ENCODE measurements at places on chromosomes 12 and 14.

- no peak for DNase-seq
Measured at GRCh38 chr14:100592461-100592891, 5.3 kb upstream of the BEGAIN start.

- DNase-seq, result no peak
Measured at GRCh38 chr12:123253641-123254459, 17.8 kb downstream of the CDK2AP1 start.

- no peak for DNase-seq
Measured at GRCh38 chr12:40225337-40225983, 663 bp downstream of the LRRK2 start.

- no peak for DNase-seq
Measured at GRCh38 chr14:74478996-74479635, 14.0 kb downstream of the NPC2 start.

DNA sequence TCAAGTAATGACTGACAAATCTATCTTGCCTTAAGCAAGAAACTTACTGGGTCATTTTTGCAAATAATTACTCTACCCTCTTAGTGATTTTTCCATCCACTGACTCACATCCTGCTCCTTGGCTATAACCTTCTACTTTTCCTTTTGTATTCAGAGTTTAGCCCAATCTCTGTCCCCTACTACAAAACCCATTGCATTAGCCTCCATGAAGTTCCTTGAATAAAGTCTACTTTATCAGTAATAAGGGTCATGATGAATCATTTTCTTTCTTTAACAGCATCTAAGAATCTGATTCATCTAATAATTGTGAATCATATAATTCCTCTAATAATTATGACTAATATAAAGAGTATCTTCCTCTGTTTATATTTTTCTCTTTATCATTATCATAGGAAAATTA, 132.6 kb downstream of the NTS start:
- DNase-seq, result no peak
